K562 (cell line): ENCODE measurements at places on chromosomes 5 and 9. TPM values are rescaled to one million over a fixed set of nuclear protein-coding genes. Genes with fewer than 3 reads are reported as not detected.

SPTAN1 gene
- total RNA-seq: 13.5 and 13.7 TPM in 2 replicates

GDF9 gene
- total RNA-seq: 0.20 and 0.22 TPM in 2 replicates

TMEM171 gene
- total RNA-seq: not detected in 2 replicates

SPATA31A3 gene
- not detected in 2 replicates for total RNA-seq

PDE8B gene
- total RNA-seq: not detected in 2 replicates

CDH12 gene
- 0.89 and 1.4 TPM in 2 replicates for total RNA-seq

FBXL17 gene
- 3.0 and 3.1 TPM in 2 replicates for total RNA-seq

SPATA31E1 gene
- not detected in 2 replicates for total RNA-seq

GRCh38 chr5:158979749-158980521 is 119.8 kb downstream of the EBF1 start:
- H3K27ac ChIP-seq: no peak overlapping the region
- DNase-seq: no peak
- H3K4me3 ChIP-seq: no peak overlapping the region
- peaks cover 8% of the 10 kb centered on the region; the same call in 1 of the 3 replicates for H3K27me3 ChIP-seq

DNA sequence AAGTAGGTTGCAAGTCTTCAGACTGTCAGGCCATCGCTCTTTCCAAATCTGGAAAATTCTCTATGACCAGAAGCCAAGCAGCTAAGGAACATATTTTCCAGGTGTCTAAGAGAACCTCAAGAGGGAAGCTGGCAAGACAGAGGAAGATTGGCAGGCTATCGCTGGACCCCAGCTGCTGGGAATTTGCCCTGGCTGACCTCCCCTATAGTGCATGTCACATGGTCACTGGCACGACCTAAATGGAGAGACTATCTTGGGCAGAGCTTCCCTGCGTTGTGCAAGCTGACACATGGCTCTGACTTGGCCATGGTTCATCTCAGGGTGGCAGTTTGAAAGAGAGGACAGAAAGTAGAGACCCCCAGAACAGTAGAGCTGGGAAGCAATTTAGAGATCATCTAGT is 104.9 kb upstream of the ZNF618 start:
- H3K27ac ChIP-seq: no peak overlapping the region
- H3K4me1 ChIP-seq: no peaks in the 10 kb centered on the region
- H3K4me3 ChIP-seq: no peak overlapping the region
- no peak for DNase-seq

DNA sequence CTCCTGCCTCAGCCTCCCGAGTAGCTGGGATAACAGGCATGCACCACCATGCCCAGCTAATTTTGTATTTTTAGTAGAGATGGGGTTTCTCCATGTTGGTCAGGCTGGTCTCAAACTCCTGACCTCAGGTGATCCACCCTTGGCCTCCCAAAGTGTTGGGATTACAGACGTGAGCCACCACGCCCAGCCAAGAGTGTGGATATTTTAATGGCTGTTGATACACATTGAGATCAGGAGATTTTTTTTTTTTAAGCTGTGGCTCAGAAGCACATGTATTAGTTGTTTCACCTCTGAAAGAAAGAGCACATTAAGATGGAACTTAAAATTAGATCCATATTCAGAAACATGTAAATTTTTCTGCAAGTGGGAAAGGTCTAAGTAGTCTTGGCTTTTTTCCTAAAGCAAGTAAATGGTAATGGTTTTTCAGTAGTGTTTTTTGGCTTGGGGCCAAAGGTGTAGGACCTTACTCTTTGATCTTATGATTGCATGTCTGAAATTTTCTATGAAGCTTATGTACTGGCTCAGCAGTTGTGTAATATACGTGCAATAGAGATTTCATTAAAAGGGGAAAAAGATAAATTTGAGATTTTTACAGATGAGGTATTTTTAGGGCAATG is 9.9 kb downstream of the RBM27 start:
- no peak overlapping the region for H3K27ac ChIP-seq
- H3K36me3 ChIP-seq: peaks cover 15% of the 10 kb centered on the region; the same call in 2 of the 3 replicates
- H3K4me3 ChIP-seq: no peak overlapping the region
- DNase-seq: no peak

GRCh38 chr9:32882705-32883104 is 99.4 kb downstream of the TMEM215 start:
- H3K36me3 ChIP-seq: no peaks in the 10 kb centered on the region
- H3K27me3 ChIP-seq: no peaks in the 10 kb centered on the region
- no peak overlapping the region for H3K4me3 ChIP-seq
- peaks cover 15% of the 10 kb centered on the region for H3K4me1 ChIP-seq
- H3K27ac ChIP-seq: no peak overlapping the region
- DNase-seq: no peak

GRCh38 chr5:103612545-103612944 is 50.0 kb upstream of the NUDT12 start:
- H3K27ac ChIP-seq: no peak overlapping the region
- no peak for DNase-seq
- H3K36me3 ChIP-seq: no peaks in the 10 kb centered on the region
- H3K4me3 ChIP-seq: no peak overlapping the region
- H3K27me3 ChIP-seq: no peaks in the 10 kb centered on the region
- H3K4me1 ChIP-seq: no peaks in the 10 kb centered on the region

GRCh38 chr5:40503439-40503838 is 176.3 kb upstream of the PTGER4 start:
- no peak overlapping the region for H3K4me3 ChIP-seq
- no peaks in the 10 kb centered on the region for H3K27me3 ChIP-seq
- H3K27ac ChIP-seq: no peak overlapping the region
- H3K36me3 ChIP-seq: no peaks in the 10 kb centered on the region
- H3K4me1 ChIP-seq: no peaks in the 10 kb centered on the region
